Gastroesophageal sphincter (tissue), 4 donors: ENCODE measurements at places on chromosomes 3 and 15.

- H3K4me3 ChIP-seq: no peak overlapping the region
- no peaks in the 10 kb centered on the region for H3K27me3 ChIP-seq
- no peaks in the 10 kb centered on the region for H3K4me1 ChIP-seq
- no peak overlapping the region for H3K27ac ChIP-seq
- H3K36me3 ChIP-seq: no peaks in the 10 kb centered on the region
Observed at GRCh38 chr3:65857327-65857726, 181.4 kb downstream of the MAGI1 start.

DNA sequence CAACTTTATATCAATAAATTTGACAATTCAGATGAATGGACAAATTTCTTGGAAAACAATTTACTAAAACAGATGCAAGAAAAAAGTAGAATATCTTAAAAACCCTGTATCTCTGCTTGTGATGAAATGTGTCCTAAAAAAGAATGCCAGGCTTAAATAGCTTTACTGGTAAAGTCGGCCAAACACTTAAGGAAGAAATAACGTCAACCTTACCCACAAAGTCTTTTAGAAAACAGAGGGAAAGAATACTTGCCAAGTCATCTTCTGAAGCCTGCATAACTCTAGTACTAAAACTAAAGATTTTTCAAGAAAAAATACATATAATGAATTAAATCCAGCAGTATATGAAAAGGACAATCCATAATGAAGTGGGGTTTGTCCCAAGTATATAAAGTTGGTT lies 111.1 kb downstream of the RASA2 start:
- H3K27me3 ChIP-seq: no peaks in the 10 kb centered on the region
- ATAC-seq: no peak
- H3K36me3 ChIP-seq: no peaks in the 10 kb centered on the region
- no peak overlapping the region for H3K4me3 ChIP-seq

GRCh38 chr3:175346573-175347356 lies 487.6 kb downstream of the NAALADL2 start:
- peaks cover 9% of the 10 kb centered on the region for H3K4me1 ChIP-seq
- H3K36me3 ChIP-seq: no peaks in the 10 kb centered on the region

GRCh38 chr3:58588030-58588614 lies 10.9 kb upstream of the FAM107A start:
- H3K27ac ChIP-seq: no peak overlapping the region
- peaks cover 5% of the 10 kb centered on the region for H3K4me1 ChIP-seq
- no peak overlapping the region for H3K4me3 ChIP-seq
- no peak for ATAC-seq
- H3K27me3 ChIP-seq: peaks cover 27% of the 10 kb centered on the region
- H3K36me3 ChIP-seq: no peaks in the 10 kb centered on the region

- H3K36me3 ChIP-seq: no peaks in the 10 kb centered on the region
- ATAC-seq: no peak
- H3K27ac ChIP-seq: no peak overlapping the region
- H3K4me3 ChIP-seq: no peak overlapping the region
- H3K27me3 ChIP-seq: no peaks in the 10 kb centered on the region
Observed at GRCh38 chr15:41281236-41281635, 50.2 kb downstream of the CHP1 start.

DNA sequence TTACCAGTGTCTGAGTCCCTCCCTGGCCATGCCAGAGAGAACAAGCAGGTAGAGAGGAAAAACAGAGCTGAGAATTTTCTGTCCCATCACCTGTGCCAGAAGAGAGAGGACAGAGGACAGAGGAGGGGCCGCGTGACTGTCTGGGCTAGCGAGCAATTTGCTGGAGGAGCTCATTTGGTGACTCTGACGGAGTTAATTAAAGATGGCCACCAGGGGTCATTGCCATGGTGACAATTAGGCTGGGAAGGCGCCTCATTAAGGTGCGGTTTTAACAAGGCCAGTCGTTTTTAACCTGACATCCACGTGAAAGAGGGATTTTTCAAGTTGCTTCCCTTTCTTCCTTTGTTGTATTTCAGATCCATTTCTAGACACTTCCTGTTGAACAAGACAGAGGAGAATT lies 72.4 kb downstream of the RHCG start:
- H3K36me3 ChIP-seq: no peaks in the 10 kb centered on the region
- no peak overlapping the region for H3K27ac ChIP-seq
- ATAC-seq: no peak
- H3K4me3 ChIP-seq: no peak overlapping the region

GRCh38 chr3:141360888-141361598 lies 7.3 kb upstream of the ZBTB38 start:
- peak overlapping the region; percentile 8 for H3K27ac ChIP-seq
- no peaks in the 10 kb centered on the region for H3K27me3 ChIP-seq
- H3K4me1 ChIP-seq: peaks cover 2% of the 10 kb centered on the region
- peak overlapping the region; percentile 27 for H3K4me3 ChIP-seq
- peak; percentile 71 for ATAC-seq

DNA sequence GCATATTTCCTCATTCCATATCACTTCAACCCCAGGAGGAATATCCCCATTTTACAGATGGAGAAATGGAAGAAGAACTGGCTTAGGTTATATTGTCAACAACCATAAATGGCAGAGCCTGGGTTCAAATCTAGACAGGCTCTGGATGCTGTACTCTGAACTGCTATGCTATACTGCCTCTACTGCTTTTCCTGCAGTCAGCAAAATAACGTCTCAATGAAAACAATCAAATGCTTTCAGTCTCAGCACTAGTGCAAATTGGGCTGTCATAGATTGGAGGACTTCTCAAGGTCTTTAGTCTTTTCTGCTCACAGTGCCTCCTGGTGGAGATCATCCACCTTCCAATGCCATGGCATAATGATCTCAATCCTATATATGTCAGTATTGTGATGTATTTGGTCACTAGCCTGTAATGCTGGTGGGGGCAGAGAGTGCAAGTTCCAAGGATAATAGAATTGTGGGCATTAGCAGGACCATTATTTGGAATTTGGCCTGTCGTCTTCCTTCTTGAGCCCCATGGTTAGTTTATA lies 285.0 kb downstream of the CLSTN2 start:
- ATAC-seq: no peak
- no peaks in the 10 kb centered on the region for H3K4me1 ChIP-seq
- no peaks in the 10 kb centered on the region for H3K36me3 ChIP-seq
- H3K27ac ChIP-seq: no peak overlapping the region
- no peaks in the 10 kb centered on the region for H3K27me3 ChIP-seq
- no peak overlapping the region for H3K4me3 ChIP-seq

DNA sequence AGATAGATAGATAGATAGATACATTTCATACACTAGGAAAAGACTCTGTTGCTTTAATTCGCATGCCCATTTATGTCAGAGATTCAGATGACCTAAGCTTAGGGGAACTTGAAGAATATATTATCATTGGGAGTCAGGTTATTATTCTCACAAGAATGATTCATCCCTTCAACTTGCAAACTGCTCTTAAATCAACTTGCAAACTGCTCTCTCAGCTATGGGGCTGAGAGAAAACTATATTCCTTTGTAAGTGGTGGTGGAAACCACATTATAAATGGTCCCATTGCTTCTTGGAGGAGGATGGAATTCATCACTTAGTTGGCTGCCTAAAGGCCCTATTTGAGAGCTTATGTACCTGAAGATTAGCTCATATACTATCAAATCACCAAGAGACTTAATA lies 160.9 kb upstream of the STAC start:
- no peak for ATAC-seq
- no peaks in the 10 kb centered on the region for H3K27me3 ChIP-seq
- H3K4me3 ChIP-seq: no peak overlapping the region
- no peak overlapping the region for H3K27ac ChIP-seq

- no peak overlapping the region for H3K27ac ChIP-seq
- H3K4me3 ChIP-seq: no peak overlapping the region
- ATAC-seq: no peak
- H3K36me3 ChIP-seq: no peaks in the 10 kb centered on the region
Observed at GRCh38 chr15:66628976-66629723, 63.4 kb upstream of the LCTL start.

GRCh38 chr3:126543457-126544061 lies 15.2 kb downstream of the C3orf22 start:
- H3K4me3 ChIP-seq: no peak overlapping the region
- H3K4me1 ChIP-seq: peaks cover 19% of the 10 kb centered on the region
- no peak for ATAC-seq
- peaks cover 81% of the 10 kb centered on the region for H3K27me3 ChIP-seq
- no peak overlapping the region for H3K27ac ChIP-seq

- no peaks in the 10 kb centered on the region for H3K27me3 ChIP-seq
- no peak overlapping the region for H3K27ac ChIP-seq
- no peak for ATAC-seq
Observed at GRCh38 chr3:24756101-24756888, 261.6 kb upstream of the THRB start.

GRCh38 chr3:73719861-73720260 lies 95.1 kb upstream of the PDZRN3 start:
- H3K4me1 ChIP-seq: peaks cover 24% of the 10 kb centered on the region
- peak overlapping the region; percentile 64 for H3K27ac ChIP-seq
- peak; percentile 21 for ATAC-seq
- H3K4me3 ChIP-seq: peak overlapping the region; percentile 34
- no peaks in the 10 kb centered on the region for H3K36me3 ChIP-seq
- no peaks in the 10 kb centered on the region for H3K27me3 ChIP-seq

DNA sequence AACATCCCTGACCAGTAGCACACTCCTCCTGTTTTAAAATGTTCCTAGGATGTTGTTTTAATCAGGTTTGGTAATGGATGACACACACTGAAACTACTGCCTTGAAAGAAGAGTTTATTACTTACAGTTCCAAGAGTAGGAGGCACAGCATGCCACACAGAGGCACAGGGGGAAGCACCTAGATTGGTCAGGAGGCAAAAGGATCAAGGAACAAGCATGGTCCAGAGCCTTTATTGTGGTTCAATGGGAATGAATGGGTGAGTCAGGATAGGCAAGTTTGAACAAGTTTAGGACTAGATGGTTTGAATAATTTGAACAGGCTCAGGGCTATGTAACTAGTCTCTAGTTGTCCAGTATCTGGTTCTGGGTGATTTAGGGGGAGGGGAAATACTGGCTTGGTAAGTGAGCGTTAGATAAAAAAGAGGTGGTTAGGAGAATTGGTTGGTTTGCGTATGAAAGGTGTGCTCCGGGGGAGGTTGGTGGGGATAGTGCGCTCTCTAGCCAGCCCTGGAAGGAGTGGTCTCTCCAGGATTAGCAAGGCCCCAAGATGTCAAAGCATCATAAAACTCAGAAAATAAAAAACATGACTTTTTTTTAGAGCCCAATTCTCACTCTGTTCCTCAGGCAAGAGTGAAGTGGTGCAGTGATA lies 35.1 kb downstream of the TMOD3 start:
- no peak for ATAC-seq
- H3K27me3 ChIP-seq: no peaks in the 10 kb centered on the region
- no peak overlapping the region for H3K27ac ChIP-seq
- H3K4me3 ChIP-seq: no peak overlapping the region
- H3K4me1 ChIP-seq: no peaks in the 10 kb centered on the region

DNA sequence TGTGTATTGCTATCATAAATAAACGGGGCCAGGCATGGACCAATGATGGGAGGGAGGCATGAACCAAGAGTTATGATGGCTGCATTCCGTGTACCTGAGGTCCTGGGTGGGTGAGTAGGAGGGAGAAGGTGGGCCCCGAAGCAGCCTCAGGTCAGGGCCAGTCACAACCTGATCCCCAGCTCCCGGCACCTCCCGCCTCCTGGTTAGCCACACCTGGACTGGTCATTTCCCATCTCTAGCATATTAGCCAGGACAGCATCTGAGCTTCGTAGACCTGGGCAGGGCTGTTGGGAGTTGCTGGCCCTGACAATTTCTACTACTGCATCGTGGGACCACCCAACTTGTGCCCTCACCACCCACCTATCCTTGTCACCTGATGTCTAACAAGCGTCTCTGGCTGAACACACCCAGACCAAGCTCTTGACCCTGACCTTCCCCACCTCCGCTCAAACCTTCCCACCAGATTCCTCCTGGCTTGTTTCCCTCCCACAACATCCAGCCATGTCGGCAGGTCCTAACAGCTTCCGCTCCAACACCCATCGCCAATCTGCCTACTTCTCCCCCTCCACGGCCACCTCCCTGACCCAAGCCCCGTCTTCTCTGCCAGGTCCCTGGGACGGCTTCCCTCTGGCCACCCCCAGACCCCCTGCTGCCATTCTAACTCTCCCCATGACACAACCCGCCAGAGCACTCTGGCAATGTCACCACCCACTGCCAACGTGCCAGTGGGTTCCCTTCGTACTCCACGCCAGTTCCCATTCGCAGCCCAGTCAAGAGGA lies 133.8 kb upstream of the IQSEC1 start:
- peaks cover 67% of the 10 kb centered on the region for H3K27me3 ChIP-seq
- no peak overlapping the region for H3K27ac ChIP-seq
- H3K4me3 ChIP-seq: no peak overlapping the region

DNA sequence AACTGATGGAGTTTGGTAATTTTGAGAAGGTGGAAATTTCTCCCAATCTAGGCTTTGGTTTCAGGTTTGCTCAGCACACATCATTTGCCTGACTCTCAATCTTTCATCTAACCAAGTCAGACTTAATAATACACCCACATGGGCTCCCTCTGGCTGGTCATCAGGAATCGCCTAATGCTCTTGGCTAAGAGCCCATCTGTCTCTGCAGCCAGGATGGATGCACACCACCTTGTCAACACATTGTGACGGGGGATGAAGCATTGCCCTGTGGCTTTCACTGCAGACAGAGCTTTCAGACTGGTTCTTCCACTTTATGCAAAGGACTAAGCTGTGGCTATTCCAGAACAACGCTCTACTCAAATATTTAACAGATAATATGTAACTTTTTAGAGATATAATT lies 3.0 kb upstream of the HDGFL3 start:
- no peak for ATAC-seq
- no peaks in the 10 kb centered on the region for H3K4me1 ChIP-seq
- no peak overlapping the region for H3K4me3 ChIP-seq

- no peak overlapping the region for H3K27ac ChIP-seq
- no peak for ATAC-seq
- peaks cover 96% of the 10 kb centered on the region for H3K4me1 ChIP-seq
- no peaks in the 10 kb centered on the region for H3K36me3 ChIP-seq
- H3K27me3 ChIP-seq: no peaks in the 10 kb centered on the region
Observed at GRCh38 chr15:78067328-78068228, 9.9 kb downstream of the TBC1D2B start.

DNA sequence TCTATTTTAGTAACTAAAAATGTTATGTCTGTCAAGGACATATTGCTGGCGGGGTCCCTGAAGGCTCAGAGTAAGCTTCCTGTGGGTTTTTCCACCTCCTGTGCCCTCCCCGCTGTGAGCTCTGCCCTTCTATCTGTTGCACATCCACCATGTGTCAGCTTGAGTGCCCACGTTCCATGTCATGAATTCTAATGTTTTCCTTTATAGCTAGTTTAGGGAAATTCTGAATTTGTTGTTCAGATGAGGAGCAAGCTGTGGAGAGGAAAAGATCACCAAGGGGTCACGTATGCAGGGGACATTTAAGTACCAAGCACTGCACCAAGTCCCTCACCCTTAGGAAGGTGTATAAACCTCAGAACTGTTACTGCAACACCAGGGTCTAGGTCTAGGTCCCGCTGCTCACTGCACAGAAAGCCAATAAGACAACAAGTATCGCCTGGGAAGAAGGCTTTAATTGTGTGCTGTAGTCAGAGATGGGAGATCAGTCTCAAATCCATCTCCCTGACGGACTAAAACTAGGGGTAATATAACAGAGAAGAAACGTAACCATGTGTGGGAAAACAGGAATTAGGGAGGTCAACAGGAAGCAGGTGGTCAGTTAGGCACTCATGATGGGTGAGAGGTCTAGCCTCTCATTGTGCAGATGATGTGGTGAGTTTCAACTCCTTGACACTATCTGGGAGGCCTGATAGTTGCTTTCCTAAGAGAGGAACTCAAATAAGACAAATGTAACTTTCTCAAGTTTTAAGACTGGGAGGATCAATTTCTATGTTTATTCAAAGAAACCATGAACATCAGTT lies 9.7 kb downstream of the GP9 start:
- no peak overlapping the region for H3K27ac ChIP-seq
- H3K36me3 ChIP-seq: no peaks in the 10 kb centered on the region
- no peak overlapping the region for H3K4me3 ChIP-seq
- no peak for ATAC-seq
- H3K4me1 ChIP-seq: no peaks in the 10 kb centered on the region
